ENCODE measurements at places on chromosomes 2 and 18.

- no peak for DNase-seq
Measured at GRCh38 chr18:13620206-13620672, 106.1 kb downstream of the FAM210A start.

DNA sequence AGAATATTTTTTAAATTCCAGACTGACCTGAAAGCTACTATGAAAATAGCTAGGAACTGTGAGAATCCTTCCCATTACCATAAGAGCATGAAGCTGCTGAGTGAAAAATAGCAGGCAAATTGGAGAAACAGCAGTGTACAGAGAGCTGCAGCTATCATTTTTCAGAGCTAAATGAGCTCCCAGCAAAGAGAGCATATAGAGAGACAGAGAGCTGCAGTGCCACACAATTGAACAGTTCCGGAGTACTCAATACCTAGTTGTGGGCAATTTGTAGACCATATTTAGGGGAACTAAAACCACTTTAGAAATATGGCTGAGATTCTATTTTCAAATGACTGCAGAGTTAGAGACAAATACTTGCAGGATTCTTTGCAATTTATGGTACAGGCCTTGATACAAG is 645.3 kb downstream of the STK39 start:
- no peak for DNase-seq

- DNase-seq = no peak
Measured at GRCh38 chr2:16674154-16674553, 8.5 kb upstream of the CYRIA start.

DNA sequence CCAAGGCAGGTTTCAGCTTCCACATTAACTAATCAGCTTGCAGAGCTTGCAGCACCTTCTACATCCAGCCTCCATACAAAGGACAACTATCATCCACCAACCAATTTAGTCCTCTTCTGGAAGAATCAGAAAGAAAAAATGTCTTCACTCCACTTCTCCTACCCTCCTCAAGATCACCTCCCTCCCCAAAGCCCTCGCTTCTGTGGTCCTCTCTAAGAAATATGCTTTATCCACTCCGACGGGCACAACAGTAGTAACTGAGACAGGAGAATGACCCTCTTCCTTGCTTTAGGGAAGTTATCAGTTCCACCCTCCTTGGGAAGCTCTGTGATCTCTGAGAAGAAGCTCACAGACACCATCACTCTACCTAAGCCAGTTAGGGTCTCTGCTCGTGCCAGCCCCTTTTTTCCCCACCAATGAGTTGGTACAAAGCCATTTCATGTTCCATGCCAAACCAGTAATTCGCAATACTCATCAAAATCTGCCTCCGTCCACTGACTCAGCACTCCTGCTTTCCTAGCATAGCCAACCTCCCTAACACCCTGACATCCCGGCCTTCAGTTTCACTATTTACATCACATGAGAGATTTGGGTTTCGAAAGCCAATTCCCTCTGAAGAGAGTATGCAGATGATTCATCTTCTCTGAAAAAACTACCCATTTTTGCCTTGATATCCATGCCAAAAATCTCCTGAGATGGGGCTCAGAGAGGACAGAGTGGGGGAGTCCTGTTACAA is 114.1 kb upstream of the PKDCC start:
- no peak for DNase-seq

DNA sequence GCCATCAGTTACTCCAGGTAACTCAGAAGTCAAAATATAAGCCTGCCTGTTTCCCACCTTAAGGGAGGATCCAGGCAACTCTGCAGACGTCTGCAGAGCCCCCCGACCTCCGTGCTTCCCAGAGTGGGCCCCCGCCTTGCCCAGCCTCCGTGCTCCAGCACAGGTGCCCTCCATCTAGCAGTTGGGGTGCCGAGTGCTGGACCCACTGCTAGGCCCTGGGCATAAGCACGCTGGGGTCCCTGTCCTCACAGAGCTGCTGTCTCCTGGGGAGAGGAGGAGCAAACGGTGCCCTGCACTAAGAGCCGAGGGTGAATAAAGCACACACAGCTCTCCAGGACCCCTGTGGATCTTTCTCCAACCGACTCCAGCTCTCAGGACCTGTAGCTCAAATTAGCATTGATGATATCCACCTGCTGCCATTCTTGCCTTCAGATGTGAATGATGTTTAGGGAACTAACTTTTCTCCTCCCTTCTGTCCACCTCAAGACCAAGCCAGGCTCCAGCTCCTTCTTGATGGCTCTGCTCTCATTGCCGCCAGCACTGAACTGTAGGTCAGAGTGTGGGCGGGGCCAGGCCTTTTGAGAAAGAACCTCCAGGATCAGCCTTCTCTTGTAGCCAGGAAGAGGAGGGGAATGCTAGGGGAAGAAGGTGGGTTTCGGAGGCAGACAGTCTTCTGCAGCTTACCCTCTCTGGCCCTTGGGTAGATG is 121.2 kb downstream of the SMAD7 start:
- no peak for DNase-seq

GRCh38 chr18:67043276-67043675 is 439.4 kb upstream of the CDH19 start:
- DNase-seq = no peak

- DNase-seq = no peak
Measured at GRCh38 chr2:86020984-86021383, 84.7 kb downstream of the POLR1A start.

DNA sequence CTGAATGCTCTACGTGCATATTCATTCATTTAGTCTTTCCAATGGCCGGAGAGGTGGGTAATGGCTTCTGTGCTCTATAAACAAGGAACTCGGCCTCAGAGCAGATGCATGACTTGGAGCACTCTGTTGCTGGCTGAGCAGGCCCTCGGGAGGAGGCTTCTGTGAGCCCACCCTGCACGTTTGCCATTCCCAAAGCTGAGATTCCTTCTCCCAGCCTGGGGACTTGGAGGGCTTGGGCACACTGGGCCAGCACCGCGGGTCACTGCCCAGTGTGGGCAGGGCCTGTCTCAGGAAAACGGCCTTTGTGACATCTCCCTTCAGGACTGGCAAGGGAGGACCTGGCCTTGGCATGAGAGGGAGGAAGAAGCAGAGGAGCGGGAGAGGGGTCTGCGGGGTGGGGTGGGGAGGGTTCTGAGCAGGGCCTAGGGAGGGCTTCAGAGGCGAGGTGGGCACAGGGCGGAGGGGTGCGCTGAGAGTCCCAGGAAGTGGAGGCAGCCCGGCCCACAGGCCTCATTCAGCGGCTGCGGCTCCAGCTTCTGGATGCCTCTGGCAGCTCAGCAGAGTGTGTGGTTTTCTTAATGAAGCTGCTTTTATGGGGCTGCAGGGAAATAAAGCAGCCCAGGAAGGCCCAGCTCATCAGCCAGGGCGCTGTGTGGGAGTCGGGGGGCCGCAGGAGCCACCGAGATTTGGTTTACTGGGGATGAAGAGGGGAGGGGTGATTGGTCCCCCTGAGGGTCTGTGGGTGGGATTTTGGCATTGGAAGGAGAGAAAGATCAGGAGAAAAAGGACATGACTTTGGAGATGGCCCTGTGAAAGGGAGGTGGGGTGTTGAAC is 51.7 kb upstream of the OTOF start:
- no peak for DNase-seq
